CD4-positive, alpha-beta T cell (primary cell): ENCODE measurements at places on chromosomes 7 and 10.

GRCh38 chr7:79997345-79997744, 137.3 kb upstream of the GNAI1 start:
- DNase-seq, result no peak

GRCh38 chr10:86056672-86057071, 309.9 kb downstream of the GRID1 start:
- no peak for DNase-seq

GRCh38 chr7:149552799-149553198, 55.2 kb upstream of the ZNF746 start:
- no peak for DNase-seq

DNA sequence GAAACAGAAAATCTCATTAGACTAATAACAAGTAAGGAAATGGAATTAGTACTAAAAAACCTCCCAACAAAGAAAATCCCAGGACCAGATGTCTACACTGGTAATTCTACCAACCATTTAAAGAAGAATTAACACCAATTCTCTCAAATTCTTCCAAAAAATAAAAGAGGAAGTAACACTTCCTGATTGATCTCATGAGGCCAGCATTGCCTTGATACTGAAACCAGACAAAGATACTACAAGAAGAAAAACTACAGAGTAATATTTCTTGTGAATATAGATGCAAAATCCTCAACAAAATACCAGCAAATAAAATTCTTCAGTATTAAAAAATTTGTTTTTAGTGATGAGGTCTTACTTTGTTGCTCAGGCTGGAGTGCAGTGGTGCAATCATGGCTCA, 21.3 kb downstream of the GCK start:
- no peak for DNase-seq

DNA sequence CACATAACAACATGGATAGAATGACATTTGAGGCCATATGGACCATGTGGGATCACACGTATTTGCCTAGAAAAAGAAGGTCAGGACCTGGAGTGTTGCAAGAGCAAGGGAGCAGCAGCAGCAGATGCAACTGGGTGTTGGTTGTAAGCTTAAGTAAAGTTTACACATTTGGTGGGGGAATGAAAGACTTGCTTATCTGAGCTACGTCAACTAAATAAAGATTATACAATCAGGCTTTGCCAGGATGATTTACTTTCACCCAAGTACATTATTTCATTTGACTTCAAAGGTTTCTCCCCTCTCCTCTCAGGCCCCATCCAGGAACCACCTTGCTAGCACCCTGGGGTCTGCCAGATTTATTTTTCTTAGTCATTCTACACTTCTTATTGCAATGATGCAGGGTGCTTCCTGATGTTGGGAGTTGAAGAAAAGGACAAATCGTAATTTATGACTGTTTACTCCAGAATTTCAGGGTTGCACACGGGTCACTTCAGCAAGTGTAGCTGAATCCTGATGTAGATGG, 591.9 kb upstream of the IGFBP3 start:
- no peak for DNase-seq
